Head of caudate nucleus (tissue), 42 donors: ENCODE measurements at places on chromosomes 4 and X.

DNA sequence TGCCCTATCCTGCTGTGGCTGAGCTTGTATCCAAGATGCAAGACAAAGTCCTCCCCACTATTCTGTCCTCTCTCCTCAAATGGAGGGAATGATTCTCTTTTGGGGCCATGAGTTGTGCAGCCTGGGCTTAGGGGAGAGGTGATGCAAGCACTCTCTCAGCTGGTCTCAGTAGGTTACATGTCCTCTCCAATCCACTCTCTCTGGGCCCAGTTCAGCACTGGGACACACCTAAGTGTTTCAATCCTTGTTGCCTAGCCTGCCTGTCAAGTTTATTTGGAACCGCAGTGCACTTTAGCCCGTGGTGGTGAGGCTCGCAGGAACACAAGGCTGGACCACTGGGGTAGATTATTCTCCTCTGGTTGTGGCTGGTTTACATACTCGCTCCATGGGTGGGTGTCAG lies 23.8 kb upstream of the TMPRSS11D start:
- DNase-seq, result no peak

GRCh38 chrX:65697915-65698796 lies 30.7 kb downstream of the MSN start:
- peak; percentile 8 for DNase-seq

- no peak for DNase-seq
Observed at GRCh38 chr4:115249808-115250207, 136.4 kb upstream of the NDST4 start.

DNA sequence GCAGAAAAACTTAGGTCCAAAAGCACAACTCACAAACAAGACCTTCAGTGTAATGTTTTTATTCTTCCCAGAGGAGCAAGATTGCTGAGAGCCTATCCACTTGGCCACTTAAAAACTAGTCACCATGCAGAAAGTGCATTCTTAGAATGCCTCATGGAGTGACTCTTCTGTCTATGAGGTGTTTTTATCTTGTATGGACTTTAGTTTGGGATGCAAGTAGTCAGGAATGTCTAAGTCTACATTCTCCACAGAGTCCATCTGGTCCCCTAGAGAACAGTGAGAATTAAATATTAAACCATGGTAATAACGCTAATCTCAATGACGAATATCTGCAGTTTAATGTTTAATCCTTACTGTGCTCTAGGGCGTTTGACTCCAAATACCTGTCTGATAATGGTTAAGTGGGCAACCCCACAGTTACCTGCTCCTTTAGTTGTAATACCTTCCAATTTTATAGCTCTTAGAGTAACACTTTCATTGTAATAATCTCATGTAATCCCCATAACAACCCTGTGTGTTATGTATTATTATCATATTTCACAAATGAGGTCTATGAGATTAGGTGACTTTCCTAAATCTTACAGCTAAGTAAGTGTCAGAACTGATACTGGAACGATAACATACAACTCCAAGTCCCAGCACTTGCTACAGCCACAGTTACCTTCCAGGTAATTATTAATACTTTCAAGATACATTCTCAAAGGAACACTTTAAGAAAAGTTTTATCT lies 235.6 kb upstream of the JADE1 start:
- DNase-seq, result no peak

- DNase-seq, result no peak
Observed at GRCh38 chrX:119970574-119970973, 27.0 kb upstream of the NKAP start.

GRCh38 chr4:8528713-8529112 lies 51.5 kb upstream of the GPR78 start:
- no peak for DNase-seq

GRCh38 chr4:121741751-121742150 lies 23.2 kb downstream of the SMIM43 start:
- DNase-seq, result no peak
